ENCODE measurements at places on chromosomes 11 and 22. TPM values are rescaled to one million over a fixed set of nuclear protein-coding genes. Genes with fewer than 3 reads are reported as not detected.

DNA sequence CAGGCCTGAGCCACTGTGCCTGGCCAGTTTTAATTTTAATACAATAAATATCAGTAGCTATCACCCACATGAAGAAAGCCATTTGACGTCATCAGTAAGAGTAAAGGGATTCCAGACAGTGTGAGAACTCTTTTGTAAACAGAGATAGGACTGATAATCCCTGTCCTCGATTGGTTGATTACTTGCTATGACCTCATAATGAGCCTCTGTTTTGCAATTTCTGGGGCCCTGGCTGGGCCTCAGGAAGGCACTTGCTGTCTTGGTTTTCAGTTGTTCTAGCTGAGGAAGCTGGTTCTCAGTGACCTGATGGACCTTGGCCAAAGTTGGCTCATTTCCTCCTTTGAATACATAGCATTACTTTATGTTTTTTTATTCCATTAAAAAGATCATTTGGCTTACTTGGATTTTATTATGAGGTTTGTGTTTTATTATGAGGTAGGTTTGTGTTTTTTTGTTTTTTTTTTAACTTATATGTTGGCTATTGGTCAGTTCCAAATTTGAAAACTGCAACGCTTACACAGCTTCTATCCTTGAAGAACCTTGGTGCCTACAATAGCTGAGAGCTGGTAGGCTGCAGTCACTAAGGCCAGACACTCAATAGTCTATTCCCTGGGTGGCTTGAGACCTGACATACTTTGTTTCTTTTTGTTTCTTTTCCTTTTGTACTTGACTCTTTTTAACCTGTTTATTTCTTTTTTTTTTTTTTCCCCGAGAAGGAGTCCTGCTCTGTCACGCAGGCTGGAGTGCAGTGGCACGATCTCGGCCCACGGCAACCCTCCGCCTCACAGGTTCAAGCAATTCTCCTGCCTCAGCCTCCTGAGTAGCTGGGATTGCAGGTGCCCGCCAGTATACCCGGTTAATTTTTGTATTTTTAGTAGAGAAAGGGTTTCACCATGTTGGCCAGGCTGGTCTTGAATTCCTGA is 20.0 kb downstream of the MARK2 start:
- no peaks in the 10 kb centered on the region for H3K36me3 ChIP-seq
- H3K4me3 ChIP-seq: no peak overlapping the region
- H3K4me1 ChIP-seq: peaks cover 25% of the 10 kb centered on the region
- H3K27me3 ChIP-seq: no peaks in the 10 kb centered on the region
- DNase-seq: no peak
- peak overlapping the region; percentile 63 for H3K27ac ChIP-seq

FOLH1 gene
- 0.13 TPM for total RNA-seq

DNA sequence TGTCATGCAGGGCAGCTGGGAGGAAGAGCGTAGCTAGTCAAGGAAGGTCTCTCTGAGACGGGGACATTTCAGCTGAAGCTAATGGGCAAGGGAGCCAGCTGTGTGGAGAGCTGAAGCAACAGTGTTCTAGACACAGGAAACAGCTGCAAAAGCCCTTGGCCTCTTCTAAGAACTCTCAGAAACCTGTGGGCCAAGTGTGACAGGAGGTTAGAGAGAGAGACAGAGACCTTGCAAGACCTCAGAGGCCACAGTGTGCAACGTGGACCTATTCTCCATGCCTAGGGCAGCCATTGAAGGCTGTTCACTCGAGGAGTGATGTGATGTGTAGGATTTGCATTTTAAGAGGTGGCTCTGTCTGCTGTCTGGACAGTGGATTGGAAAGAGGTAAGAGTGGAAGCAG is 48.7 kb upstream of the TNRC6B start:
- no peak overlapping the region for H3K27ac ChIP-seq
- no peak for DNase-seq
- peaks cover 44% of the 10 kb centered on the region for H3K36me3 ChIP-seq
- no peaks in the 10 kb centered on the region for H3K4me1 ChIP-seq
- no peak overlapping the region for H3K4me3 ChIP-seq

DNA sequence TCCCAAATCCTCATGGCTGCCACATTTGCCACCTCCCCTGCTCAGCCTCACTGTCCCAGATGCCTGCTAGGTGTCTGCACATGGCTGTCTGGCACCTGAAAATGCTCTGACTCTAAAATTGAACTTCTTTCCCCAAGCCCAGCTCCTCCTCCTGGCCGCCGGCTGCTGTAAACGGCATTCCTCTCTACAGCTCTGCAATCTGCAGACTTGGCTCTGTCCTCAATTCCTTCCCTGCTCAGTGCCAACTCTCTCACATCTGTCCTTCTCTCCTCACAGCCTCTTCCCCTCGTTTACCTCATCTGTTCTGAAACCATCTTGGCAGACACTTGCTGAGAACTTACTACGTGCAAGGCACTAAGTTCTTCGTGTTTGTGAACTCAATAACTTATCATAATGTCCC is 169.4 kb upstream of the SYT13 start:
- no peak overlapping the region for H3K27ac ChIP-seq
- no peak for DNase-seq
- no peaks in the 10 kb centered on the region for H3K4me1 ChIP-seq
- no peaks in the 10 kb centered on the region for H3K27me3 ChIP-seq

GRCh38 chr11:132248580-132248979 is 878.2 kb downstream of the NTM start:
- H3K36me3 ChIP-seq: no peaks in the 10 kb centered on the region
- H3K4me1 ChIP-seq: no peaks in the 10 kb centered on the region
- peaks cover 7% of the 10 kb centered on the region for H3K27me3 ChIP-seq
- DNase-seq: no peak

OR6A2 gene
- not detected for total RNA-seq
